ENCODE measurements at places on chromosomes 2 and 18.

DNA sequence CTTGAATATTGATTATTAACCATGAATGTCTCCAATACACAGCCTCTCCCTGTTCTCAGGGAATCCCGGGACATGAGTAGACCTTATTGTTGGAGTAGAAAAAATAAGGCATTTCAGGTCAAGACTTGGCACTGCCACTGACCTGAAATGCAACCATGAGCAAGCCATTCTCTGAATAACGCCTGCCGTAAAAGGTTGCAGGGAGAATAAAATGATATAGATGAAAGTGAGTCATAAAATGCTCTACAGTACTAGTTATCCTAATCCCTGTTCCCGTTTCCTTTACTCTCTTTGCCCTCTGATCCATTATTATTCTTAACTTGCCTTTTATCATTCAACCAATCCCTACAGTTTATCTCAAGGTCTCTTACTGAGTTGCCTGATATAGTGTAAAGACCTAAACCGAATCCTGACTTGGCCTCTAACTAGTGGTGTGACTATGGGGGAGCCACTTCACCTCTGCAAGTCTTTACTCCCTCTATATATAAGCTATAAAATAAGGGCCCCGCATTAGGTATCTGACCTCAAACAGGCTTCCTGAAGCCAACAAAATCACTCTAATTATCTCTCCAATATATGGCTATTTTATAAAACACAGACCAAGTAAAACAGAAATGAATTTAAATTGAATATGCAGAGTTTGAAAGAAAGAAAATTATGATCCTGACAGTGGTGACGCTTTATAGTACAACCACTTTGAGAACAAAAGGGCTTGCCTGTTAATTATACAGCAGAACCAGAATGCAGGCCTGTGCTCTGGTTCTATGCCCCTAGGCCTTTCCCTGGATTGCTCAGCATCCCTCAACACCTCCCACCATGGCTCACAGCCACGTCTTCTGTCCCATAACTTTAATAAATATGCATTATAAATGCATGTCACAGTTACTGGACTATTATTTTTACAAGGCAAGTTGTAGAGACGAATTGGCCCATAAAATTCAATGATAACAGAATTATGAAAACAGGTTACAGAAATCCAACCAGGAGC, 183.1 kb downstream of the STK39 start:
- DNase-seq, result no peak

DNA sequence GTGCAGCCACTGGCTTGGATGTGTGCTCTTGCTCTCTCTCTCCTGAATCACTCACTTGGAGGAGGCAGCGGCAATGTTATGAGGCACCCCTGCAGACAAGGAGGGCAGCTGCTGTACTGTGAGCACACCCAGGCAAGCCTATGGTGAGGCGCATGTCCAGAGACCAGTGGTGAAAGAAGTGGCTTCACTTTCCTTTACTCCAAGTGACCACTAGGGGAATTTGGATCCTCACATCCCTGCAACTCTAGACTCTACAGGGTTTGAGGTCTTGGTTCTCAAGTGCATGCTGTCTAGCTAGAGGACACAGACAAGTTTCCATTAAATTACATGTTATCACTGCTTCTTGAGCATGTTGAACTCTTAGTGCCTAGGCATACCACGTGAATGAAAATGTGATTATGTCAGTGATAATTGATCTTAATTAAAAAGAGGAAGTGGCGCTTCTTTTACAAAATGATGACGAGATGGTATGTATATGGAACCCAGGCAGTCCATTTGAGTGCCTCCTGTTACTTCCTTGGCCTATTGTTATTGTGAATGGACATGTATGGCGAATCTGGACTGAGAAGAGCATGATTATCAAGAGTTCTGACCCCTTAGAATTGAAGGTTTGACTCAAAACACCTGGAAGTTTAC, 181.0 kb upstream of the CDH2 start:
- no peak for DNase-seq

DNA sequence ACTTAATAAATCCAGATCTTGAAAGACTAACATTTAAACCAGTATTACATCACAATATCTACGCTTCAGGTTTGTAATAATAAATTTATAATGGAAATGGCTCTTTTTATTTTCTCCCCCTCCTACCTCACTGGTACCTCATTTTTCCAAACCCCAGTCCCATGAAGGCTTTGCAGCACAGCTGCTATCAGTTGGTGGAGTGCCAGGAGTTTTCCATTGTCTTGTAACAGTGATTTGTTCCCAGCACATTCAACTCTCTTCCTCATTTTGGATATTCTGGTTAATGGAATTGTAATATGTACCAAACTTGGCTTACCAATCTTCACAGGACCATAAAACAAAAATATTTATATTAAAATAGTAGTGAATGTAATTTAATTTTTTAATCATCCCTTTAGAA, 91.2 kb downstream of the VRK2 start:
- DNase-seq, result no peak

GRCh38 chr2:9735335-9735734, 104.5 kb upstream of the YWHAQ start:
- DNase-seq, result no peak

DNA sequence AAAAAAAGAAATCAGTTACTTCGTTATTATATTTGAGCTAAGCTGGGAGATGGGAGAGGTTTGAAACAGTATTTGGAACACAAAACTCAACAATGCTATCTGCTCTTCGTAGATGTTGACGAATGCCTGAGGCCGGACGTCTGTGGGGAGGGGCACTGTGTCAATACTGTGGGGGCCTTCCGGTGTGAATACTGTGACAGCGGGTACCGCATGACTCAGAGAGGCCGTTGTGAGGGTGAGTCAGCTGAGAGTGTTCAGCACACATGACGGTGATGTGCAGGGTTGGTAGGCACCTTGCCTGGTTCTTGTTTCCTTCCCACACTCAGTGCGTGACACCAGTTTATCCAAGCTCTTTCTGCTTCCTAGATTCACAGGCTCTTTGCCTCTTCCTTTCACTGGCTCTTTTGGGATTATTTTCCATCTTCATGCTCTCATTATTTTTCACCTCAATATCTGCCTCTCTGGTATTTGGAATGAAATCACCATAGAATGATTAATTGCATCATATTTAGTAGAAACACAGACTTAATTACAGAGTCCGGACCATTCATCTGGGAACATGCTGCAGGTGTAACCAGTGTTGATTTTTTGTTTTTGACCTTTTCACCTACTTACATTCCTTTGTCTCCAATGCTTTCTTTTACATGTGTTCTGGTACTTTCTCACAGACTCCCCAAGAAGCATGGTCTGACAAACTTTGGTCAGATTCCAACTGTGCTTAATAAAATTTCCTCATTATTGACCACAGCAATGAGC, 200.6 kb upstream of the RASGRP3 start:
- DNase-seq, result no peak

DNA sequence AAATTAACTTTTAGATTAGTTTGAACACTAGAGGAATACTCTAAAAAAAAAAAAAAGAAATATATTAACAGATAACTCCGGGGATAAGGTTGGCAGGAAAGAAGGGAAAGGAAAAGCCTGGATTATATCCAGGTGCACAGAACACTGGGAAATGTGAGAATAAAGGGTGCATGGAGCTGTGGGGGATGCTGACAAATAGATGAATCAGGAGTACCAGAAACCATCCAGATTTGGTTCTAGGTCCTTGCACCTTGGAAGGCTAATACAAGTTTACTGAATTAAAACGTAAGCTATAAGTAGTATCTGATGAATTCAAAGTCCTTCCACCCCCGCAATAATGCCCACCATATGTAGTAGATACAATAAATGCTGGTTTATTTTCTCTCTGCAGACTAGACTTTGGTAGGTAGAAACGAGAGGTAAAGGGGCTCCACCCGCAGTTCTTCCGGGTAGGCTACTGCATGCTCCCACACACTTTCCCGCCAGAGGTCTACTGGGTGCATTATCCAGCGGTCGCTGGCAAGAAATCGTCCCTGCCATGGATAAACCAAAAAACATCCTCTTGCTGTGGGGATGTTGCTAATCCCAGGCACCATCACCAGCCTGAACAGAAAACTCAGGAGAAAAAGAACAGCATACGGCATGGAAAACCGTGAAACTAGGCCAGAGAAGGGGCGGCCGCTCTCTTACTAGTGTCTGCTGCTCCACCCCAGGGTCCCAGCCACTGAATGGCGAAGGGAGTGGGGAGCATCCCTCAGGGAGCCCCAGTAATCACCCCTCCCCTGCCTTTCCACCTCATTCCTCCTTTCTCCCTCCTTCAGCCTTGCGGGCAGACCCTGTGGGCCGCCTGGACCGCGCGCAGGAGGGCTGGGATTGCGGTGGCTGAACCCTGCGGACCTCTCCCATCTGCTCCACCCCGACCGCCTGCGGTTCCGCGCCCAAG, 1.5 kb downstream of the CNRIP1 start:
- DNase-seq, result peak; percentile 50

DNA sequence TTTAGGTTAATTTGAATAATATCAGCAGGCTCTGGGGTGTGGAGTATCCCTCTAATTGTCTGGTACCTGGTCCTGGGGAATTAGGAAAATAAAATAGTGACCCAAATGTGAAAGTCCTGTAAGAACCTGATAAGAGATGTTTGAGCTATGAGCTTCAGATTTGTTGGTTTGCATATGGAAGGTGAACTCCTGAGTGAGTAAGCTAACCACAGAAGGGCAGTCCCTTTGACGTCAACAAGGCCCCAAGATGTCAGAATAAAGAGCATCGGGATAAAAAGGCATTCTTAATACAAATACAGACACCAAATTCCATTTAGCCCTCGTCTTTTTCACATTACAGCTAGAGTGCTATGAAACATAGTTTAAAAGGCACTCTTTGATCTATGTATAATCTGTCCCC, 1366.3 kb upstream of the TMEFF2 start:
- DNase-seq, result no peak

DNA sequence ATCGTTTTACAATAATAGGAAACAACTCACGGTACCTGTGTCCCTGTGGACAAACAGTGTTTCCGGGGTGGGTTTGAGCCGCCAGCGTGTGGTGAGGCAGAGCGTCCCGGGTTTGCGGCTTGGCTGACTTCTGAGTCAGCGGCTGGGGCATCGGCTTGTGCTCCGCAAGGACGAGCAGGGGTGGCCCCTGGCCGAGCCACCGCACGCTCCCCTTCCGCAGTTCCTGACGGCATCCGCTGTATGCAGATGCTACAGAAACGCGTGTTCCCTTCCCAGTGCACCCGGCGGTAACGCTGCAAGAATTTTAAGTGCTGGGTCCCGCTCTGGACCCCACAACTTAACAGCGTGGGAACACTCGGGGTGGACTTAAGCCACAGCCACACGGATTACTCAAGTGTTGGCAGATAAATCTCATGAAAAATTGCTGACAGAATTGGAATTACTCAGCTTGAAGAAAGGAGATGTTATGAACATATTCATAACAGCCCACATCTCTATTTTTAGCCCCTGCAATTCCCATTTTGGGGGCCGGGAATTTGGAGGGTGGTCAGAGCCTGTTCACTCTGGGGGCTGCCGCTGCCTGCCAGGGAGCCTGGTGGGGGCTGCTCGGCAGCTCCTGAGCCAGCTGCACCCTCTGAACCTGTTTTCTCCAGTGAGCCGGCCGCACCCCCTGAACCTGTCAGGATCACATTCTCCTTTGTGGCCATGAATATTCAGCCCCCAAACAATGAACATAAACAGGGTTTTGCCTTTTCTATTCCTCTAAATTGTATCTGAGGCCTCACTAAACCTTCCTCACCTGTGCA, 12.6 kb upstream of the KCNG2 start:
- no peak for DNase-seq

- DNase-seq, result no peak
These were observed 14.8 kb downstream of the ASPRV1 start for GRCh38 chr2:69946351-69947324.

DNA sequence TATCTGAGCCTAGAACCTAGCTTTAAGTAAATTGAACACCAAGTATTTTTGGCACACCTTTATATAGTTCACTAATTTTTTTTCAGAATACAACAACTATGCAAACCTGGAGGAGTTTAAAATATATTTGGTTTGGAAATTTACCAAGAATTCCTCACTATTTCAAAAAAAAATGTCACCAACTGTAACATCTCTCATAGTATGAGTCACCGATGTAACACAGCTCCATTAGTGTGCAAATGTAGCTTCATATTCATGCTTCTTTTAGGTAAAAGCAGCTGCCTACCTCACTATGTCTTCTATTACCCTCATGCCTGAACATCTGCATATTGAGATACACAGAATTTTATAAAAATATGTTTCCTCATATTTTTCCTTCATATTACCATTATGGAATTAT, 80.5 kb downstream of the NRXN1 start:
- DNase-seq, result no peak

- no peak for DNase-seq
These were observed 15.0 kb upstream of the CTAGE1 start for GRCh38 chr18:22432657-22433137.

GRCh38 chr2:191522478-191523120, 155.3 kb upstream of the NABP1 start:
- no peak for DNase-seq

DNA sequence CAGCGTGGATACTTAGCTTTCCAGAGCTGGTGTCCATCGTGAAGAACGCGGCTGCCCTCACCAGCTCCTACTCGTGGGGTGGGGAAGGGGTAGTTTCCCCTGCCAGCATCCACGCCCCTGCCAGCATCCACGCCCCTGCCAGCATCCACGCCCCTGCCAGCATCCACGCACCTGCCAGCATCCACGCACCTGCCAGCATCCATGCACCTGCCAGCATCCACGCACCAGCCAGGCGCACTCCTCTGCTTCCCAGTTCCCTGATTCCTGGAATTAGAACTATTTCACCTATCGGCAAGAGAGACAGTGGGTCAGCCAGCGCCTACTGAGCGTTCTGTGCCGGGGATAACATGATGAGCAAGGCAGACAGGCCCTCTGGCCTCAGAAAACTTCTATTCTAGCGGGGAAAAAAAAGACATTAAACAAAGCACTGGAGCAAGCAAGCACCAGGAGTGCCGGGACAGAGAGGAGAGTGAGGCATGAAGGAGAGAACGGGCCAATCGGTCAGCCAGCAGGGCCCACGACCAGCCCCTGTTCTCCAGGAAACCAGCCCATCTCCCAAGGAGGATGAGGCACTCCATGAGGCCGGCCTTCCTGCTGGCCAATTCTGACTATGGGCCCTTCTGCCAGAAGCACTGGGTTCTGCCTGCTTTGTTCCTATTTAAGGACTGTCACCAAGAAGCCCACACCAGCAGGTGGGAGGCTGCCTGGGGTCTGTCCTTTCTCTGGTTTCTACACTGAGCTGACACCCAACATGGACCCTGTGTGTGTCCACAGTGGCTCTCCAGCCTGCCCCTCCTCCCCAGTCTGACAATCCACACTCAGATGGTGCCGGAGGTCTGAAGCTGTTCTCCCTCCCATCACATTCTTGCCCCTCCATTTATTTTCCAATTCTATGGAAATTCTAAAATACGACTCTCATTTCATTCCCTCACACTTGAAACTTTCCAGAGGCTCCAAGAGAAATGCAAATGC, 78.4 kb upstream of the SALL3 start:
- no peak for DNase-seq

DNA sequence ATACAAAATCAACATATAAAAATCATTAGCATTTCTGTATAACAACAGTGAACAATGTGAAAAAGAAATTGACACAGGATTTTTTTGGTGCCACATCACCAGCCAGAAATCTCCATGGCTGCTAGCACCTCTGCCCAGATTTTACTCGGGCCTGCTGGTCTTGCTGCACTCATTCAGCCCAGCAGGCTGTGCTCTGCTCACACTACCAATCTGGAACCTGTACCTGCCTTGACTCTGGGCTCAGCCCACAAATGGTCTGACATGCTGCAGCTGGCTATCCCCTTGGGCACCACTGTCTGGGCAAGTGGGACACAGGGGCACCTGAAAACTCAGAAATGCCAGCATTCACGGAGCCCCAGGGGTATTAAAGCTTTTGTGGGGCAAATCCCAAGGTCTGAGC, 392.5 kb upstream of the NRXN1 start:
- no peak for DNase-seq

- no peak for DNase-seq
These were observed 29.3 kb upstream of the CEP68 start for GRCh38 chr2:65026704-65027464.

GRCh38 chr2:172253190-172254052, 150.7 kb upstream of the DLX2 start:
- DNase-seq, result no peak
